ENCODE measurements at places on chromosomes 5 and 9.
A peak's percentile ranks its signal among the peaks of the same experiment; 100 is the strongest.

GRCh38 chr9:124831642-124832364, 21.5 kb upstream of the WDR38 start:
- DNase-seq = no peak

DNA sequence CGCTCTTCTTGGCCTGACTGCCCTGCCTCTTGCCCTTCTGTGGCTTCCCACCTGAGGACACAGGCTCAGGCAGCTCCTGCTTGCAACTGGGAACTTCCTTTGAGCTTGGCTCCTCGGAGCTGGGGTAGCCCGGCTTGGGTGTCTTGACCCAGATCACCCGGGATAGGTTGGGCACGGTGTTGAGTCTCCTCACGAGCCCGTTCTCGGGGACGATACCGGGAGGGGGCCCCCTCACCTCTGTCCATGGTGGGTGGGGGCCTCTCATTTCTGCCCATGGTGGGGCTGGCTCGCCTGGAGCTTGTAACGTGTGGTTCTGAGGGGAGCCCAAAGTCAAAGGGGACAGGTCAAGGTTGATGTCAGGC, 7.8 kb upstream of the DDX41 start:
- no peak for DNase-seq

GRCh38 chr9:126448865-126449577, 122.4 kb downstream of the MVB12B start:
- no peak for DNase-seq

DNA sequence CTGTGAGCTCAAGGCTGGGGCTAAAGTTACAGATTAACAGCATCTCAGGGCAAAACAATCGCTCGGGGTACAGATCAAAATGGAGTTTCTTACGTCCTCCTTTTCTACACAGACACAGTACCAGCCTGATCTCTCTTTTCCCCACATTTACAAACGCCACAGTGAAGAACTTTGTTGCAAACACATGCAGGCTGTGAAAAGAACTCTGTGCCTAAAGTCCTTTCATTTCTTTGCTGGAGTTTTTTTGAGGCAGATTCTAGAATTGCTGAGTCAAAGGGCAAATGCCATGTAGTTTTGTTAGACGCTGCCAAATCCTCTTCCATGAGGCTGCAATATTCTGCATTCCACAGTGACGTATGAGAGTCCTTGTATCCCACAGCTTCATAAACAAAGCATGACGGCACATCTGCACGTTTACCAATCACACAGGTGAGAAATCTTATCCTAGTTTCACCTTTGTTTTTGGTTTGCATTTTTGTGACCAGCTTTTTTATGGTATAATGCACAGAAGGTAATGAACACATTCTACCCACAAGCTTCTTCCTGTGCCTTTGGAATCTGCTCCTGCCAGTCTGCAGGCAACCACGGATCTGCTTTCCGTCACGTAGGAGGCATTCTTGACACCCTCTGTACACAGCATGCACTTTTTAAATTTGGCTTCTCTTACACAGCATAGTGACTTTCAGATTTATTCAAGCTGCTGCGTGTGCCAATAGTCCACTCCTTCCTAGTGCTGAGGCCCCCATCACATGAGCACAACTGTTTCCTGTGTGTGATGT, 44.6 kb upstream of the LPCAT1 start:
- no peak for DNase-seq

DNA sequence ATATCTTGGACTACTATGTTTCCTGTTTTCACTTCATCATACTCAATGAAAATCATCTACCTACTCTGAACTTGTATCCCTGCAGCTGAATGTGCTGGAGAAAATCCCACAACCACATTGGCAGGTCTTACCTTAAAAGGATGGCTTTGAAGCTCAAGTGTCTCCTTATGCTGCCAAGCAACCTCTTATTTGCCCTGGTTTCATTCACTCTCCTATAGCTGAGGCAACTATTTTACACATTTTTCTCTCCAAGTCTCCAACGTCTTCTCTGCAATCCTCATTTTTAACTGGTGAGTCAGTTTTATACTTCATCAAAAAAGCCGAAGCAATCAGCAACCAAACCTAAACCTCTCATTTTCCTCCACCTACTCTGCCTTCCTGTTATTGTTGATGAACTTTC, 49.7 kb downstream of the POU4F3 start:
- DNase-seq = no peak

GRCh38 chr9:112542593-112543292, 56.1 kb downstream of the KIAA1958 start:
- DNase-seq = no peak

DNA sequence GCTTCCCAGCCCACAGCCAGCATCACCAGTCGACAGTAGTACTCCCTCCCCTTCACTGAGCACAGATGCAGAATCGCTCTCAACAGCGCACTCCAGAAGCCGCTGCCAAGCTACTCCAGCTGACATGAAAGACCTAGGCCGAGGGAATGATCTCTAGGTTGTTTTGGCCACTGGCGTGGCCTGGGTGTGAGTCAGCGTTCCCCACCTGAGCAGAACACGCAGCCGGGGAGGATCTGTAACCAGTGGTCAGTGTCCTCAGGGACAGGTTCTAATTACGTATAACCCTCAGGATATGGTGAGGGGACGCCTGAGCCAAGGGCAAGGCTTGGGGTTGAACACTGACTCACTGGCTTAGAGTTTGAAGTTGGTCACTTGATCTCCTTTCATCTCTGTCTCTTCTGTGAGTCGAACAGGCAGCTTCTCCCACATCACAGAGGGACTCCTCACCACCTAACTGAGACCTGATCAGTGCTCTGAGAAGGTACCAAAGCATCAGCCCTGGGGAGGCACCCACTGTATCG, 76.9 kb upstream of the IL17B start:
- DNase-seq = no peak

GRCh38 chr5:80189701-80190100, 66.1 kb downstream of the SERINC5 start:
- DNase-seq = no peak

- DNase-seq = no peak
Observed at GRCh38 chr5:162824360-162824759, 613.0 kb upstream of the CCNG1 start.

- no peak for DNase-seq
Observed at GRCh38 chr9:35508069-35508468, 18.2 kb downstream of the RUSC2 start.

GRCh38 chr5:55713871-55714270, 1.7 kb upstream of the SLC38A9 start:
- no peak for DNase-seq

- no peak for DNase-seq
Observed at GRCh38 chr9:98686961-98687855, 21.5 kb downstream of the GABBR2 start.

GRCh38 chr9:8329561-8330283, 530.1 kb upstream of the DMAC1 start:
- no peak for DNase-seq

- DNase-seq = no peak
Observed at GRCh38 chr9:130845901-130846481, 10.9 kb downstream of the ABL1 start.

GRCh38 chr9:5110867-5111681, 74.4 kb downstream of the INSL6 start:
- no peak for DNase-seq

DNA sequence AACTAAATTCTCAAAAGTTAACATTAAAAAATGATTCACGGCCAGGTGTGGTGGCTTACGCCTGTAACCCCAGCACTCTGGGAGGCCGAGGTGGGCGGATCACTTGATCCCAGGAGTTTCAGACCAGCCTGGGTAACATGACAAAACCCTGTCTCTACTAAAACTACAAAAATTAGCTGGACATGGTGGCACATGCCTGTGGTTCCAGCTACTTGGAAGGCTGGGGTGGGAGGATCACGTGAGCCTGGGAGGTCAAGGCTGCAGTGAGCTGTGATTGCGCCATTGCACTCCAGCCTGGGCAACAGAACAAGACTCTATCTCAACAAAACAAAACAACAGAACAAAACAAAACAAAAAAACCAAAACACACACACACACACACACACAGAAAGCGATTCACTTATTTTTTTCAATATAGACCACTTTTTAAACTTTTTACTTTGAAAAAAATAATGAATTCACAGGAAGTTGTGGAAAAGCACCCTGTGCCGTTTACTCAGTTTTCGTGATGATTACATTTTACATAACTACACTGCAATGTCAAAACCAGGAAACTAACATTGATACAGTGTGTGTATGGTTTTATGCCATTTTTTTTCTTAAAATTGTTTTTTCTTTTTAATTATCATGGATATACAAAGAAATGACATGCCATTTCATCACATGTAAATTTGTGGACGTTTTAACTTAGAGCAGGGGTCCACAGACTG, 73.7 kb downstream of the TENT4A start:
- no peak for DNase-seq

DNA sequence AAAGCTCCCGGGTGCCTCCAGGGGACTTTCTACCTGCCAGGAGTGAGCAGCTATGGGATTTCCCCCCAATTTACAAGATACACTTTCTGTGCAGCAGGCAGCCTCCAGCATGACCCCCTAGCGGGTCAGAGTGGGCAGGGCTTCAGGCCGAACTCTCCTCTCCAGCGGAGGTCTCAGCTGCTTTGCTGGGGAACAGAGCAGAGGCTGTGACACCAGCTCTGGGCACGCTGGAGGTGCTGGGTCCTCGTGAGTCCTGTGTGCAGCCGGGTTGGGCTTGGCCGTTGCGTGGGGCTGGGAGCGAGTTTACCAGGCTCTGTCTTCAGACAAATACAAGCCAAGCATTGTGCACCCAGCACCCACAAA, 2.9 kb downstream of the NRARP start:
- no peak for DNase-seq

- no peak for DNase-seq
Observed at GRCh38 chr9:120668399-120668798, 45.9 kb downstream of the MEGF9 start.

GRCh38 chr5:170070556-170071412, 34.9 kb upstream of the FOXI1 start:
- DNase-seq = peak; percentile 8

- no peak for DNase-seq
Observed at GRCh38 chr5:172664681-172665541, 23.8 kb downstream of the NEURL1B start.

GRCh38 chr9:79651251-79651795, 79.6 kb downstream of the TLE4 start:
- DNase-seq = no peak

DNA sequence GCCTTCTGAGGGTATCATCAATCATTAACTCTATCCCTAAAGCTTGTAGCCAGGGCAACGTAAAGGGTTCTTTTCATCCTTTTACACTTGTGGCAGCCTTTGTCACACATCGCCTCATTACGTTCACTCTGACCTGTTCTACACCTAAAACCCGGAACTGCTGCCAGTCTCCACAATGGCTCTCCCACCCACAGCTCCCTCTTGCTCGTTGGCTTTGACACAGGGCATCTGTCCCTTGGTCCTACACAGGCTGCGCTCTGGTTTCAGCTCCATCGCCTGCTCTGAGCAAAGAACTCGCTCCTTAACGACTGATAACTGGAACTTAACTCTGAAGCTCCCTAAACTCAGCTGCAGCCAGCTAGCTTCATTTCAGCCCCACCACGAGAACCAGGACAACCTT, 112.8 kb upstream of the CTNND2 start:
- DNase-seq = no peak

GRCh38 chr5:133471699-133472098, 140.6 kb downstream of the FSTL4 start:
- no peak for DNase-seq

- no peak for DNase-seq
Observed at GRCh38 chr9:99103901-99104458, 933 bp upstream of the TGFBR1 start.

DNA sequence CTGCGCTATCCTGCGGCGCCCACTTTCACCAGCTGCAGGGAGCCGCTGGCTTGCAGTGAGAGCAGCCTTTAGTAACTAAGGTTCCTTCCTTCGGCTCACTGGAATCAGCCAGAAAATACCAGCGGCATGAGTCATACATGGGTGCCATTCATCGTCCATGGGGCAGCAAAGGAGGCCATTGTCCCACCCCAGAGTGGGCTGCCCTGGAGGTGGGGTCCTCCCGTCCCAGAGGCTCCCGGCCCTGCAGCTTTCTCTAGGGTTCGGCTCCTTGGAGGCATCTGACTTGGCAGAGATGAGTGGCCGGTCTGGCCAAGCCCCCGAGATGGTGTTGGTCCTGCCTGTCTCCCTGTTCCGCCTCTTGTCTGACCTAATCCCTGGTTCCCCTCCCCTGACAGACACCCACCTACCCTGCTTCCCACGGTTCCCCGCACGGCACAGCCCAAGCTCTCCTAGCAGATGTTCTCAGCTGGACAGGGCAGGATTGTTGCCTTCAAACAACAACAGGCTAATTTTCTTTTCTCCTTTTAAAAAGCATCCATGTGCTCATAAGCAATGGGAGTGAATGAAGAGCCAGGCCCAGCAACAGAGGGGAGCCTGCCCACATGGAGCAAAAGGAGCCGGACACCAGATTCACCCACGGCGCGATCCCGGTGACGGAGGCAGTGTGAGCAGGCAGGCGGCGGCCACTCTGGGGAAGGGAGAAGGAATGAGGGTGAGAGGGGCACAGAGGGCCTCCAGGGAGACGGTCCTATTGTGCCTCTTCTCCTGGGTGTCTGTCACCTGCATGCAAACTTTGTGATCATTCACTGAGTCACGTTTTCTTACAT, 97.0 kb upstream of the COL5A1 start:
- DNase-seq = no peak

DNA sequence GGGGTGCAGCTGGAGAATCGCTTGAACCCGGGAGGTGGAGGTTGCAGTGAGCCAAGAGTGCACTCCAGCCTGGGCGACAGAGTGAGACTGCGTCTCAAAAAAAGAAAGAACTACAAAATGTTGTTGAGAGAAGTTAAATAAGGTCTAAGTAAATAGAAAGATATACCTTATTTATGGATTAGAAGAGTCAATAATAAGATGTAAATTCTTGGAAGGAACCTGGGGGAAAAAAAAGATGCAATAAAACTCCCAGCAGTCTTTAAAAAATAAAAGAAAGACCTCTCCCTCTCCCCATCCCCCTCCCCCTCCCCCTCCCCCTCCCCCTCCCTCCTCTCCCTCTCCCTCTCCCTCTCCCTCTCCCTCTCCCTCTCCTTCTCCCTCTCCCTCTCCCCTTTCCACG, 15.5 kb upstream of the FAF2 start:
- no peak for DNase-seq

DNA sequence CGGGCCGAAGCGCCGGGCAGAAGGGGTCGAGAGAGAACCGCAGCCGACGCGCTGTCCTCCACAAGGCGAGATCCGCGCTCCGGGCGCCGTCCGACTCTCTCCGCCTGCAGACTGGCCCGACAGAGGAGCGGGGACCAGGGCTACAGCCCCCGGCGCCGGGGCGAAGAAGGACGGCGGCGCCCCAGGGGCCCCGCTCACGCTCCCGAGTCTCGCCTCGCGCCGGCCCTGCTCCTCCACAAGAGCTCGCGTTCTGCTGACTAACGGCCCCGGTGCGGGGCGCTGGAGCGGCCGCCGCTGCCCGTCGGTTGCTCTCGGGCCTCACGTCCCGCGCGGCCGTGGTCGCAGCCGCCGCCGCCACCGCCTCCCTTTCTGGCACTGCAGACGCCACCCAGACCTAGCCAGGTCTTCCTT, 338 bp downstream of the ABHD17B start:
- DNase-seq = no peak

DNA sequence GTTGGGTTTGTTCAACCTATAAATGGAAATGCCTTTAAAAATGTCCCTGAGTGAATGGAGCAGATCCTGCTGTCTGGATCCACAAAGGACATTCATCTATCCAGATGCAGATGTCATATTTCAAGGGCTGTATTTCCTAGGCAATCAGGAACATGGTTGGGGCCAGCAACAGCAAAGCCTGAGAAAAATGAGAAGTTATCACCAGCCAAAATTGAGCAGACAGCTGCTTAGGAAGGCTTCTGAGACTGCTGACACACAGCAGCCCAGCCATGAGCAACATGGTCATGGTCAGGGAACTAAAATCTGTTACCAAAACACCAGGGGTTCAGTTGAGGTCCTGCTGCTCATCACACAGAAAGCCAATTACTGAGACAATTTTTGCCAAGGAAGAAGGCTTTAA, 9.2 kb upstream of the IL7R start:
- no peak for DNase-seq

Data from CD4-positive, CD25-positive, alpha-beta regulatory T cell (primary cell).